ENCODE measurements at places on chromosomes 11 and 22. TPM values are rescaled to one million over a fixed set of nuclear protein-coding genes. Genes with fewer than 3 reads are reported as not detected.

Gene SOX6
- 46.1 TPM for total RNA-seq

Gene IGLL5
- not detected for total RNA-seq

Gene OR5M3
- not detected for total RNA-seq

Gene DEUP1
- total RNA-seq = not detected

Gene EFCAB6
- 1.1 TPM for total RNA-seq

Gene OR4A16
- not detected for total RNA-seq

Gene ROM1
- total RNA-seq = 5.8 TPM

Gene SLC6A5
- not detected for total RNA-seq

DNA sequence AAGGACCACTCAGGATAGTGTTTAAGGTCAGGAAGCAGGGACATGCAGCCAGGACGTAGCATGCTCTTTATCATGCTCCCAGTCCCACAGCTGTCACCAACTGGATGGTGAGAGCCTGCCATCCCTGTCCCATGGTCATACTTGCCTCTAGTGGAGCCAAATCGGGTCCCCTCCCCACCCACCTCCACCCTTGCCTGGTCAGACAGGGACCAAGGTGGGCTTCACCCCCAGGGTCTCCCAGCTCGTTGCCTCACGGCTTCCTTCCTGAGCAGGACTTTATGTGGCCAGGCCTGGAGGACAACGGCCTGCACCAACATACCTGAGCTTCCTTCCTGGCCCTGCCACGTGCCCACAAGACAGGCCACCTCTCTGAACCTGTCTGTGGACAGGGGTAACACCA lies 19.8 kb downstream of the A4GALT start:
- no peak for DNase-seq

DNA sequence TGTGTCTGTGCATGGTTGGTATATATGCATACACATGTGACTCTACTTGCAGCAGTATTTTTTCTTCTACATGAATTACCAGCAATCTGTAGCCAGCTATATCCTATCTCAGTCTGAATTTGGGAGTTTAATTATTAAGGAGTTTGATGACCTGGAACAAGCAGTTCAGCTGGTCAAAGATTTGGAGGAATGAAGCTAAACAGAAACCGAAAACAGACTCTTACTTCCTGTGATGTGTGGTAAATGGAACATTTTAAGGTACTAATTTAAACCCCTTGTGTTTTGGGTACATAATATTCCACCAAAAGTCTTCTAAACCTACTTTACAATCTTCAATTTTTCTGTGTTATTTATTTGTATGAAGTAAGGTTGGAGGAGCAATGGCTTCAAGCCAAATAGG lies 124.4 kb upstream of the PGR start:
- DNase-seq = no peak

GRCh38 chr11:72422414-72422813 lies 11.9 kb downstream of the CLPB start:
- DNase-seq = no peak

DNA sequence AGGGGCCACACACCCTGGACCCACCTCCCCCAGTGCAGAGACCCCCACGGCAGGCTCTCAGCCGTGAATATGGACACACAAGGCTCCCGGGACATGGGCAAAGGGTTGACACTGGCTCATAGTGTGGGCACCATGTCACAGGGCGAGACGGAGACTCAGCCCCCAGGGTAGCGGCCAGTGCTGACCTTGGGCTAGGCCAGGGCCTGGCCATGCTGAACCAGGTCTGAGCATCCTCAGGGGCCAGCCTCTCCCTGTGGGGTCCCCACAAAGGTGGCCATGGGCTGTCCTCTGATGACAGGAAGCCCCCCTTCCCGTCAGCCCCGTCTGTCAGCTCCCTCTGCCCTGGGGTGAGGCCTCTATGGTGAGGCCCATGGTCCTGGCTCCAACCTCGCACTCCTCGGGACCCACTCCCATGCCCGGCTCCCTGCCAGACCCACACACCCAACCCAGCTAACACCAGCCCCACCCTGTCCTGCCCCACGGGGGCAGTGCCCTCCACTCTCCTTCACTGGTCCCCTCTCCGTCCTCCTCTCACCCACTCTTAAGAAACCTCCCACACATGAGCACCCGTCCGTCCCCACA lies 19.0 kb upstream of the PRODH start:
- DNase-seq = peak; percentile 77

- no peak for DNase-seq
These were observed 72.2 kb downstream of the LARGE2 start for GRCh38 chr11:45994371-45995341.

DNA sequence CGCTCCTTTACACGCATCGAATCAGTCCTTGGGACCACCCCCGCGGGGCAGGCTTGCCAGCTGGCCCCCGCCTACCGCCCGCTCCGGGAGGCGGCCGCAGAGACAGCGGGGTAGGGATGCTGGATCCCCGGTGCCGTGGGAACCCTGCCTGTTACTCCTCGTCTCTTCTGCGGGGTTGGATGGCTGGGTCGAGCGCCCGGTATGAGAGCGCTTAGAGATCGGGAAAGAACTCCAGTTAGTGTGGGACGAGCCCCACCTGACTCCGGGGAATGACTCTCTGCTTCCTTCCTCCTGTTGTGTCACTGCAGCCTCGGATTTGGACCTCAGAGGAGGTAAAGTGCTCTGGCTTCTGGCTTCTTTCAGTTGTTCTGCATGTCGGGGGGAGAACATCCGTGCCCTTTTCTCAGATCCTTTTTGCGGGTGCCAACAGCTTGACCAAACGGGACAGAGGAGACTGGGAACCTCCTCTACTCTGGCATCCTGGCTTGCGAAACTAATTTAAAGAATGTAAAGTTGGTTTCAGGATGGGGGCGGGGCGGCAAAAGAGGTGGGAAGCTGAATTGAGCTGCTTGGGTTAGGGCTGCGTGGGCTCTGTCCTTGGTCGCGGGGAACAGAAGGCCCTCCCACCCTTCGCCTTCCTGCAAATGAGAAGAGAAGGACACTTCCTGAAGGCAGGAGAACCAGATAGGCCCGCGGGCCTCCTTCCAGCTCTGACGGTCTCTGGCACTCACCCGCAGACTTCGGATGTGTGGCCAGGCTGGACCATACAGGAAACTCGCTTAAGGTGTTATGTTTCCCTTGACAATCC lies 938 bp downstream of the LAYN start:
- no peak for DNase-seq

GRCh38 chr11:38547462-38547861 lies 1949.4 kb upstream of the RAG2 start:
- DNase-seq = no peak

GRCh38 chr11:26254378-26254777 lies 77.6 kb upstream of the ANO3 start:
- no peak for DNase-seq

GRCh38 chr11:11297578-11297977 lies 55.5 kb downstream of the CSNK2A3 start:
- no peak for DNase-seq

- no peak for DNase-seq
These were observed 1044.4 kb downstream of the TBC1D22A start for GRCh38 chr22:47806894-47807293.

GRCh38 chr11:1879941-1880720 lies 11.6 kb downstream of the PRR33 start:
- DNase-seq = peak; percentile 89

DNA sequence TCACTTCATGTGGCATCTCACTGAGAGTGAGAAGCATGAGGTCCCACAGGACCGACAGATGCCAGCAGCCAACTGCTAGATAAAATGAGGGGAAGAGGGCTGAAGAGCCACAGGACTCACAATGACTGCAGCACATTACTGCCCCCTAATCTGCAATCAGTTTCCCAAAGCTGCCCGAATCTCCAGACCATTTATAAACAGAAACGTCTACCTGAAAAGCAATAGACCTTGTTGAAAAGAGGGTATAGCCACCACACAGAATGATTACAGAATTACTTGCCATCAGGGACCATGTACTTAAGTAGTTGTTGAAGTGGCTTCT lies 12.4 kb upstream of the TEF start:
- no peak for DNase-seq

GRCh38 chr11:74748211-74749126 lies at the start of gene RNF169:
RNF169 (plus strand) TSS chr11:74748849; CDS start chr11:74748881, 32 bp downstream.
- peak; percentile 98 for DNase-seq

- DNase-seq = no peak
These were observed 787.1 kb upstream of the API5 start for GRCh38 chr11:42524534-42525227.

- no peak for DNase-seq
These were observed 2.1 kb downstream of the PNPLA3 start for GRCh38 chr22:43925433-43926348.

DNA sequence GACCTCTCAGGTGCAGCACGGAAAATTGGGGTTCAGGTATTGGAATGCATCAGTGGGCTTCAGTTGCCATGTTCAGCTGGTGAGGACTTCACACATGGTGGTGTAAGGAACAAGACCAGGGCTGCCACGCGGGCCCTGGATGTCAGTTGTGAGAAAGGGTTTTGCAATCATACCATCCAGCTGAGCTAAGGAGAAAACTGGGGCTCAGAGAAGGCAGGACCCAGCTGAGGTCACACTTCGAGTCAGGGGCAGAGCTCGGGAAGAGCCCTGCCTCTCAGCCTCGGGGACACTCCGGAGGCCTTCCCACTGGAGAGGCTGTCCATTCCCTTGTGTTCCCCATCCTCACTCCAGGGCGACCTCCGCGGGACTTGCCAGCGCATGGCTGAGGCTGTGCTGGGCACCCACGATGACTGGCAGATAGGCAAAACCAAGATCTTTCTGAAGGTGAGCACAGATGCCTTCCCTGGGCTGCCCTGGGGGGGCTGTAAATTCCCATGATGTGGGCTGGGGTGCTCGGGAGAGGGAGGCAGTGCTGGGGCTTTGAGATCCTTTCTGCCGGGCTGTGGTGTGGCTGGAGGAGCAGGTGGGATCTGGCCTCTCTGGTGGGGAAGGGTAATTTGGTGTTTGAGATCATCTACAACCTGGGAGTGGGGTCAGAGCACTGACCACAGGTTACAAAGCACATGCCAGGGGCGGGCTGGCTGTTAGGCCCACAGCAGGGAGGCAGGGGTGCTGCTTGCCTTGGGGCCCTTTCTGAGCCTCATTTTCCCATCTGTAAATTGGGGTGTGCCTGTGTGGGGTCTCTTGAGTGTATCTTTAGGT lies 47.2 kb downstream of the MYO7A start:
- peak; percentile 66 for DNase-seq

GRCh38 chr11:31355131-31355530 lies 14.4 kb downstream of the DCDC1 start:
- no peak for DNase-seq

DNA sequence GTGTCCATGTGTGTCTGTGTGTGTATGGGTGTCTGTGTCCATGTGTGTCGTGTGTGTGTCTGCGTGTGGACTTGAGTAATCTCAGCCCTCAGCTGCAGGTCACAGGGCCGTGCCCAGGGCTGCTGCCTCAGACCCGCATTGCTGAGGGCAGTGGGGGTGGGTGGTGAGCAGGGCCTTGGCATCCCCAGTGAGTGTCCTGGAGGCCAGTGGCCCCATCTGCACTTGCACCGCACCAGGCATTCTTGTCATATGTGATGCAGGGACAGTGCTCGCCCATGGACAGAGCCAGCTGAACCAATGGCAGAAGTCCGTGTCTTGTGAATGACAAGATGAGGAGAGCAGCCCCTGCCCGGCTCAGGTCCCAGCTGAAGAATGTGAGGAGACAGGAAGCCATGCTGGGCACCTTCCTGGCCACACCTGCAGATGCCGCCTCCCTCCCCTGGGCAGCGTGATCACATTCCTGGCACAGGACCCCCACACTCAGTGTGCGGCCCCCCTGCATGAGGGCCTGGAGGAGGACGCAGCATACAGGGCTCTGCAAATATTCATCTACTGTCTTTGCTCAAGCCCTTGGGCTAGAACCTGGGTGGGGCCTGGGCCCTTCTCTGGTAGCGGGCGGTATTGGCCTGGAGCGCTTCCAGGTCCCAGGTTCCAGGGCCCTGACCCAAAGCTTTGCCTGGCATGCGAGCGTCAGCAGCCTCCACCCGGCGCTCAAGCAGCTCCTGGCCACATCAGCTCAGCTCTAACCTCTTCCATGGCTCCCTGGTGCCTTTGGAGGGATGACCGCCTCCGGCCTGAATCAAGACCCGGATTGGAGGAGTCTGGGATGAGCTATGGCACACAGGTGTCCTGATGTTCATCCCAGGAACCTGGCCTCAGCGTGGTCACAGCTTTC lies 3.9 kb downstream of the ALDH3B2 start:
- no peak for DNase-seq

DNA sequence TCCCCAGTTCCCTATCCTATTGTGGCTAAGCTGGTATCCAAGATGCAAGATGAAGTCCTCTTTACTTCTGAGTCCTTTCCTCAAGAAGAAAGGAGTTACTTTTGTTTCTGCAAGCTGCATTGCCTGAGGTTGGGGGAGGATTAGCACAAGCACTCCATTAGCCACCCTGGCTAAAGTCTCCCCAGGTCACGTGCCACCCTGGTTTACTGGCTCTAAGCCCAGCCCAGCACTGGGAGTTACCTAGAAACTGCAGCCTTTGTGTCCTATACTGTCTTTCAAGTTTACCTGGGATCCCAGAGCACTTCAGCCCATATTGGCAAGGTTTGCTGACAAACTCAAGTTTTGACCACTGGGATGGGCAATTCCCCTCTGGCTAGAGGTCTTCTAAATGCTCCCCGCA lies 78.4 kb upstream of the DBX1 start:
- no peak for DNase-seq

DNA sequence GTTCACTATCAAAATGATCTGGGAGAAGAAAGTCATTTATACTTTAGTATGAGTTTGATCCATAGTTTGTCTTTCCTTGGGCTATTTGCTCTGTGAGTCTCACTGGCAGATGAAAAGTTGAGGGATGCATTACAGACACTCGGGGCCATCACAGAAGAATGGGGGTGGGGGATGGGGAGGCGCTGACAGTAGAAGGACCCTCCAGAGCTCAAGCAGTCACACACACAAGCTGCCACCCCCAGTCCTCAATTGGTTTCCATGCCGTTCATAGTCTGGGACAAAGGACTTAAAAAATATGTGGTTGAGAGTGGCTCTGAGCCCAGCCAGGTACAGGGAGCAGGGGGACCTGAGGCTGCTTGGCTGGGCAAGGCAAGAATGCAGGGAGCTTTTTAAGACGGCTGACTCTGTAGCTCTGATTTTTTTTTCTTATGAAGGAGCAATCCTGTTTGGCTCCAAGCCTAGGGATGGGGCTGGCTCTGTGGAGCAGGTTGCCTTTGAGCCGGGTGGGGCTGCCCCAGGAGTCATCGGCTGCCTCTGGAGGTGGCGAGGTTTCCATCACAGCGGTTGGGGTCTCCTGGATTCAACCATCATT lies 13.3 kb upstream of the ANO1 start:
- DNase-seq = no peak

DNA sequence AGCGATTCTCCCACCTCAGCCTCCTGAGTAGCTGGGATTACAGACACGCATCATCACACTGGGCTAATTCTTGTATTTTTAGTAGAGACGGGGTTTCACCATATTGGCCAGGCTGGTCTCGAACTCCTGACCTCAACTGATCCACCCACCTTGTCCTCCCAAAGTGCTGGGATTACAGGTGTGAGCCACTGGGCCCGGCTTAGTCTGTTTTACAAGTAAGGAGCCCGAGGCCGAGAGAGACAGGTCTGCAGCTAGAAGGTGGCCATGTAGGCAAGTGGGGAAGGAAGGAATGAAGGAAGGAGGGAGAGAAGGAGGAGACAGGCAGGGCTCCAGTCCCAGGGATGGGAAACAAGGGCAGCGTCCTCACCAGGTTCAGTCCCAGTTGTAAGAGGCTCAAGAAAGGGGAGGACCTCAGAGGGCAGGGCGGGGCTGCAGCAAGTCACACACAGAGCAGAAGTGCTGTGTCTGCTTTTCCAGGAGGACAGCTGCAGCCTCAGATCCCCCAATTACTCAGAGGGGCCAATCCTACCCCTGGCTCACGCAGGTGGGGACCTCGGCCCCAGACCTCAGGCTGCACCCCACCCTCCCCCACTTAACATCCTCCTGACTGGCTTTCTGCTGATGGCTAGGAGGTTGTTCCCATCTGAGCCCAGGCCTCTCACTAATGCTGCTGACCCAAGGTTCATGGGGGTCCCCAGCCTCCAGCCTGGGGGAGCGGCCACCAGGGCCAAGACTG lies 53.8 kb upstream of the PRR5 start:
- DNase-seq = peak; percentile 52

All from chondrocyte (in vitro differentiated cells).